HT1080 (cell line): ENCODE measurements at places on chromosomes 7 and 10.

GRCh38 chr7:148630078-148630477, 39.5 kb downstream of the C7orf33 start:
- DNase-seq = no peak

DNA sequence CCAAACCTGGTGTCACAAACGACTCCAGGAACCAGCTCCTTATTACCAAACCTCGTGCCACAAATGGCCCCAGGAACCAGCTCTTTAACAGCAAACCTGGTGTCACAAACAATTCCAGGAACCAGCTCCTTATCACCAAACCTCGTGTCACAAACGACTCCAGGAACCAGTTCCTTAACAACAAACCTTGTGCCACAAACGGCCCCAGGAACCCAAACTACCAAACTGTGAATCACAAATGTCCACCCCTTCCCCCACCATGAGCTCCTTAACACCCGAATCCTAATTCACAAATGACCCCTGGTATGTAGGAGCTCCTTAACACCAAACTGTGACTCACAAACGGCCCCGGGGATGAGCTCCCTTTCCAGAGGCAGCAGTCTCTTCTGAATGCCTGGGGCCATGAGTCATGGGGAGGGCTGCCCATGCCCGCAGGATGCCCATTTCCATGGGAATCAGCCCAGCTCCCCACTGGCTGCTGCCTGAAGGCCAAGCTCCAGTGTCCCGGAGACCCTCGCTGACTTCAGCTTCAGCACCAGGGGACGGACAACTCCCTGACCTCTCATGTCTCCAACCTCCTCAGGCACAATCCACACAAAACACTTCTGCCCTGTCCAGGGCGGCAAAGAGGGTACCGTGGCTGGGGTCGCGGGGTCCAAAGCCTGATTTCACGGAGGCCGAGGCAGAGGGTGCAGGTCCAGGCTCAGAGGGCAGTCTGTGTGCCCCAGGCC, 213.1 kb downstream of the ELFN1 start:
- peak; percentile 97 for DNase-seq

- DNase-seq = no peak
Measured at GRCh38 chr10:27889518-27889917, 109.4 kb downstream of the ODAD2 start.

DNA sequence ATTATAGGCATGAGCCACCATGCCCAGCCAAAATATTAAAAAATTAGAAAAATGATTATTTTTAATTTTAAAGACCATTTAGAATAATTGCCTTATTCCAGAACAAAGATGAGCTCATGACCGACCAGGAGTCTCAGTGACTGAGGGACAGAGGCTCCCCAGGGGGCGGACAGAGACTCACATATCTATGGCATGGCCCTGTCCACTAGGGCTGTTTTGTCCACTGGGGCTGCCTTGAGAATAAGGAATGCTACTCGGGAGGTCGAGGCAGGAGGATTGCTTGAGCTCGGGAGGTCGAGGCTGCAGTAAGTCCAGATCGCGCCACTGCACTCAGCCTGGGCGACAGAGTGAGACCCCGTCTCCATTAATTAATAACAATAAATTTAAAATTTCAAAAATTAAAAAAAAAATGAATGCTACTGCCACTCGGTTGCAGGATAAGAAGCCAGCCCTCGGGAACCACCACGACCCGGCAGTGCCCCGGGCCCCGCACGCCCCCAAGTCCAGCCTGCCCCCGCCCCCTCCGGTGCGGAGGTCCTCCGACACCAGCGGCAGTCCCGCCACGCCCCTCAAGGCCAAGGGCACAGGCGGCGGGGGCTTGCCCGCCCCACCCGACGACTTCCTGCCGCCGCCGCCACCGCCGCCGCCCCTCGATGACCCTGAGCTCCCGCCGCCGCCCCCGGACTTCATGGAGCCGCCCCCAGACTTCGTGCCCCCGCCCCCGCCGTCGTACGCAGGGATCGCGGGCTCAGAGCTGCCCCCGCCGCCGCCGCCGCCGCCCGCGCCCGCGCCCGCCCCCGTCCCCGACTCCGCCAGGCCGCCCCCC, 128.6 kb downstream of the APBB1IP start:
- no peak for DNase-seq

GRCh38 chr10:116849248-116850057, at the start of gene ENO4:
TSS of gene ENO4 (plus strand) at chr10:116849499. CDS start at chr10:116849567, 68 bp downstream.
- DNase-seq = peak; percentile 37

DNA sequence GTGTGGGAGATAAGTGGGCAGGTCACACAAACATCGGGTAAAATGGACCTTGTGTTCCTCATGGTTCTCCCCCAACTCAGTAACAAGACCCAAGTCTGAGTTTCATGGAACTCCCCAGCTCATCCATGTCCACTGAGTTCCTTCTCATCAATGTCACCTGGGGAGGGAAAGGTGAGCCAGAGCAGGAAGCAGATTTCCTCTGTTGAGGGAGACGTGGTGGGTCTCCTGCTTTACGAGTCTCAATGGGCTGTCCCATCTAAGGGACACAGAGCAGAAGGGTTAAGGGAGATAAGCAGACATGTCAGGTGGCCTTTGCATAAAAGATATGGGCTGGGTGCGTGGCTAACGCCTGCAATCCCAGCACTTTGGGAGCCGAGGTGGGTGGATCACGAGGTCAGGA, 56.5 kb upstream of the SORCS3 start:
- no peak for DNase-seq

DNA sequence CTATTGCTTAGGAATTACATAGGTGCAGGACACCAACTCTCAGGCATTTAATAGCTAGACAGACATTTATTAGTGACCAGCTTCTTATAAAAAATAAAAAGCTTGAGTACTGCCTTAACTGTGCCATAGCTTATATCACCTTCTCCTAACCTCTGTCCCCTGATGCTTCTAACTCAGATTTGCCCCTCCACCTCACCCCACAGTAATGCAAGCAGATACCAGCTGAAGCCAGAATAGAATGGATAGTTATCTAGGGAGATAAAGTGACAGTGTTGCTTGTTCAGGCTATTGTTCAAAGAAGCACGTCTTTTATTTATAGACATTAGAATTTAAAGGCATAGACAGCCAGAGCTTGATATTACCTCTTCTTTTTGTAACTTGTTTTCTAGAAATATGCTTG, 99.6 kb upstream of the GLCCI1 start:
- DNase-seq = no peak

DNA sequence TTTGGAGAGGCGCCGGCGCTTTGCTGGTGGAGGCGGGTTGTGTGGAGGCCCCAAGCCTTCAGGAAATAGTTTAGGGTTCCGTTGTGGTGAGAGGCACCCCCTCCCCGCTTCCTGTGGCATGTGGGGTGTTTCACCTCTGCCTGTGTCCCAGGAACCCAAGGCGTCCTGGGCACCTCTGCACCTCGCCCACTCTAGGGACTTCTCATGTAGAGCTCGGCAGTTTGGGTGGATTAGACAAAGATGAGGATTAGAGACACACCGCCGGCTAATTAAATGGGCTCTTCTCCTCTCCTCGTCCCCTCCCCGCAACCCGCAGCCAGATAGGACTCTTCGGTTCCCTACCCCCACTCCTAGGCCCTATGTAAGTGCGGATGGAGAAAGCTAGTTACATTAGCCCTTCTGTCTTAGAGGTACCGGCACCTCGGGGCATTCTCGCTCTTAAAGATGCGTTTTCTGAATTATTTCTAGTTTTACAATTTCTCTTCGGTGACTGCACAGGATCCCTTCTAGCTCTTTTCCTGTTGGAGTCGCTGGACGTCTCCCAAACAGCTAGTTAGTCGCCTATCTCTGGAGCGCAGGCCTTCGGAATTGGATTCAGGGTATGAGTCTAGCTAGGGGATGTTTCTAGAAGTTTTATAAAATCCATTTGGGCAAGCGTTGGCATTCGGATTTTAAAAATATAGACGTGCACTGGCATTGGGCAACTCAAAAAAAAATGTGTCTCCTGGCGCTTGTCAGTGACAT, 7.8 kb downstream of the PTF1A start:
- DNase-seq = no peak

DNA sequence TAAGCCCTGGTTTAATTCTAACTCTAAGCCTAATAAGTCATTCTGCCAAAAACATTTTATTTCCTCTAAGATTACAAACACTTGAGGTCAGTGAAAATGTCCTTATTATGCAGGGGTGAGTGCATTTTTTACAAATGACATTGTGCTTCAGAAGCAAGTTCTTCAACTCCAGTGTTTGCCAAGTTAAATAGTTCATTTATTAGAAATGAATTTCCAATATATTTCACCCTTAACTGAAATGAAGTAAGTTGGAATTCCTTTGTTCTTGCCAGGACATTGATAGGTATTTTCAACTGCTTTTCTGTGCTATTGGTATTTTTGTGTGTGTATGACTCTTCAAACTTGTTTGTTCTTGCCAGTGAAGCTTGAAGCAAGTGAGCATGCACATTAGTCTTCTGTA, 89.5 kb upstream of the CCDC6 start:
- no peak for DNase-seq

DNA sequence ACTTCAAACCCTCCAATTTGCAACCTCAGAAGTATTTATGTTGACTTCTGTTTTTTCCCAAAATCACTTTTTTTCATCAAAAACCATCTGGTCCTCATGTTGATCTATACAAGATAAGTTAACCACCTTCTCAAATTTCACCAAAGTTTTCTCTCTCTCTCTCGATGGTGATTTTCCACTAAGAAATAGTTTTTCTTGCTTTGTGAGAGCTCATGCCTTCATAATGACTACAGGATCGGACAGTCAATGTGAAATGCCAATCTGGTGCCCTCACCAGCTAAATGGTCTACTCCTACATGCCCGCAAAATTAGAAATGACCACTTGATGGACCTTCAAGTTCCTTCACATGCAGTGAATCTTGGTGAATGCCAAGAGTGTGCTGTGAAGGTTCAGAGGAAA, 40.4 kb downstream of the CNNM1 start:
- no peak for DNase-seq

- DNase-seq = peak; percentile 58
Measured at GRCh38 chr7:149171892-149172533, 23.3 kb upstream of the ZNF282 start.

GRCh38 chr7:91634485-91635177, 245.9 kb downstream of the MTERF1 start:
- no peak for DNase-seq

- no peak for DNase-seq
Measured at GRCh38 chr7:26534649-26535482, 243.2 kb downstream of the SNX10 start.

- peak; percentile 61 for DNase-seq
Measured at GRCh38 chr10:89079961-89080360, 89.4 kb downstream of the FAS start.

DNA sequence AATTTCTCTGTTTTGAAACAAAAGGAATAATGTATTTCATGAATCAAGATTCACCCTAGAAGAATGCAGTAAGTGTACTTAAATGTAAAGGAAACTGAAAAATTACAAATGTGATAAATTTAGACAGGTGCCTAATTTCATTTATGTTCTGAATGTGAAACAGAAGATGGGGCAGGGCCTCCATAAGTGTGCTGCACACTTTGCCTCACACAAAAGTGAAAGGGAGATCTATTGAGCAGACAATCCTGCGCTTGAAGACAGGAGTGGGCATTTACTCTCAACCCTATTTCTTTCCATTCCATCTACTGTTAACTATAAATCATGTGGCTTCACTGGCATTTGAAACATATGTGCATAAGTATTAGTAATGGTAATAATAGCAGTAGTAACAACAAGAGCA, 36.2 kb downstream of the GNG11 start:
- no peak for DNase-seq

- DNase-seq = peak; percentile 40
Measured at GRCh38 chr10:74548676-74549075, 277.7 kb upstream of the KAT6B start.

GRCh38 chr7:41378156-41378555, 324.7 kb downstream of the INHBA start:
- DNase-seq = no peak

DNA sequence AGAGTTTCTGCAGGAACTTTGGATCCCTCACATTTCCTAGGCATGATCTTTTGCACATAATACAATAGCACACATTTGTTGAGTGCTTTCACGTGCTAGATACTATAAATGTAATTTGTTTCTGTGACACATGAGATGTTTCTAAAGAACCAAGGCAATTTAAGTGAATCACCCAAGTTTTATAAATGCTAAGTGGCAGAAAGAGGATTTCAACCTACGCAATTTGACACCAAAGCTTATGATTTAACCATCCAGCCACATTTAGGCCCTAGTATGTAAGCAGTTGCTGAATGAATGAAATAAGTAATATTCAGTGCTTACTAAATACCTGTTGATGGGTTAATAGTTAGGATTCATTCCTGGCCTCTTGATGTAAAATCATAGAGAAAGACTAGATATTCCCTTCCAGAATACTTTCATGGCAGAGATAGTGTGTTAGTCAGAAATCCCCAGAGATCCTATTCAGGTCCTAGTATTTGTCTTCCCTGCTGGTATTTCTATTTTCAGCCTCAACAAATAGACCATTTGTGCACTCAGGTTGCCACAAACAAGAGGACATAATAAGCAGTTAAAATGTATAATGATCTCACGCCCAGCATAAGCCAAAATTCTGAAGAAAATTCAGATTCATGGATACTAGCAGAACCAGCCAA, 572.6 kb downstream of the IPMK start:
- DNase-seq = peak; percentile 30

- no peak for DNase-seq
Measured at GRCh38 chr10:15624401-15625196, 95.1 kb downstream of the ITGA8 start.
